ENCODE measurements at places on chromosomes 5 and 9.

DNA sequence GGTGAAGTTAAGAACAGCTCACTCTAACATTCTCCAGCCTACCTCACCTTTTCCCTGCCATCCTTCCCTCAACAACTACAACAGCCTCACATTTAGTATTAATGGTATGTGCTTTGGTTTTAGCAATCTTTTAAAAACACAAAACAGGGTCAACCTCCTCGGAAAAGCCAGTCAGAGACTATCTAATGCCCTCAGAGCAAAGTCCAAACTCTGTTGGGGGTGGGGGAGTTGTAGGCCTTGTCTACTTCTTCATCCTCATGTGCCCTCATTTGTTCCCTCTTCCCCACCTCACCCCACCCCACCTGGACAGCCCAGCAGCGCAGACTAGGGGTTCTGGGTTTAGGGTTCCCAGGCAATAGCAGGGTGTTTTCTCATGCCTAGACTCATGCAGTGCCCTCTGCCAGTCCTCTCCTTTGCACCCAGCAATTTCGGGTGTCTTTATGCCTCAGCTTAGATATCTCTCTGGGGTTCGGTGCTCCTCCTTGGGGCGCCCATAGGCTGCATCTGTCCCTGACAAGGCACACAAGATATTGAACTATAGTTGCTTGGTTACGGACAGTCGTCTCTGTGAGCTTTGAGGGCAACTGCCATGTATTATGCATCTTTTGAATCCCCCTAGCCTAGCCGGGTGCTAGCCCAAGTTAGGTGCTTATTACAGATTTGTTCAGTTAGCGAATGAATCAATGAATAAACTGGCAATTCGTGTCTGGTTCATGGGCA is 762 bp upstream of the TCOF1 start:
- DNase-seq = no peak

GRCh38 chr5:38472541-38472940 is 83.9 kb downstream of the LIFR start:
- no peak for DNase-seq

- DNase-seq = no peak
These were observed 236.6 kb downstream of the GADD45G start for GRCh38 chr9:89841456-89841855.

GRCh38 chr5:37637165-37637845 is 202.5 kb downstream of the GDNF start:
- no peak for DNase-seq

GRCh38 chr5:53386341-53386740 is 94.1 kb upstream of the FST start:
- no peak for DNase-seq

Data from cerebellar nuclear complex (tissue), 1 donor.